ENCODE measurements at places on chromosomes 5 and 9.

DNA sequence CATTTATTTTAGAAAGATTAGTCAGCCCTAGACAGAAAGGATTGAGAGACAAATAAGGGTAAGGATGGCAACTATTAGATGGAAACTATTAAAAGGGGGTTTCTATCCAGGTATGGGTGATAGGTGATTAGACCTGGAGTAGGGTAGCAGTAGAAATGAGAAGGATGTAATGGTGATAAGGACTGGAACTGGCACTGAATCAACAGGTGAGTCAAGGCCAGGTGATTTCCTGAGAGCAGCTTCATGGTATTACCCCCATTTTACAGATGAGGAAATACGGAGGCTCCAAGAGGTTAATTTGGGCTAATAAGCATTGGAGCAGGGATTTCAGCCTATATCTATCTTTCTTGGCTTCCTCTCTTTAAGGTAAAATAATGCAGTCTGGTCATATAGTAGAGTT lies 55.7 kb downstream of the CAST start:
- DNase-seq, result no peak

DNA sequence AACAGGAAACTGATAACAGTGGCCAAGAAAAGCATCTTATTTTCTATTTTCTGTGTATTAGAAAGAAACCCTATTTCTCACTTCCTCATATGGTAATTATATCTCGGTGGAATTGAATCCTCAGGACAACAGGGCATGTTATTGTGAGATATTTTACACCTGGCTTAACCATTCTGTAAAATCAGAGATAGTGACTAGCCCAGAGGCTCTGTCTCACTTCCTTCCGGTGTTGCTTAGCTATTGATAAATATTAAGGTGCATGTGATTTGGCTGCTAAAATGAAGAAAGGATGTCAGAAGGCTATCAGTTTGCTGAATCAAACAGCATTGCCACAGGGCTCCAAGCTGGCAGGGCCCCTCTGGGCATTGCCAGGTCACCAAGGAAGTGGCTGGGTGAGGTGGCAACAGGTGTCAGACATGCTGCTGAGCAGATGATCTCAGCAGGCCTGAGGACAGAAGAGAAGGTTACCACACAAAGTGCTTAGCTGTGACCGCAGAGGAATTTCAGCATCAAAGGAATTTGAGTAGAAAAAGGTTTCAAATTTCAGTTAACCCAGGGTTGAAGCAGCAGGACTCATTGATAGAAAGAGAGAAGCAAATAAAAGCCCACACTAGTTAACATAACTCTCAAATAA lies 330.7 kb downstream of the PDE4D start:
- DNase-seq, result no peak

GRCh38 chr9:113837334-113837733 lies 38.8 kb upstream of the ZNF618 start:
- no peak for DNase-seq

DNA sequence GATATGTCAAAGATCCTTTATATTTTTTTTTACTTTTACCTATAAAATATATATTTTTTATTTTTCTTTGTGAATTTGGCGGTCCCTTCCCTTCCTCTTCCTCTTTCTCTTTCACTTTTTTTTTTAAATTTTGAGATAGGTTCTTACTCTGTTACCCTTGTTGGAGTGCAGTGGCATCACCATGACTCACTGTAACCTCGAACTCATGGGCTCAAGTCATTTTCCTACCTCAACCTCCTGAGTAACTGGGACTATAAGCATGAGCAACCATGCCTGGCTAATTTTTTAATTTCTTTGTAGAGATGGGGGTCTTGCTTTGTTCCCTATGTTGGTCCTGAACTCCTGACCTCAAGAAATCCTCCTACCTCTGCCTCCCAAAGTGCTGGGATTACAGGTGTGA lies 258.0 kb upstream of the CLINT1 start:
- no peak for DNase-seq

DNA sequence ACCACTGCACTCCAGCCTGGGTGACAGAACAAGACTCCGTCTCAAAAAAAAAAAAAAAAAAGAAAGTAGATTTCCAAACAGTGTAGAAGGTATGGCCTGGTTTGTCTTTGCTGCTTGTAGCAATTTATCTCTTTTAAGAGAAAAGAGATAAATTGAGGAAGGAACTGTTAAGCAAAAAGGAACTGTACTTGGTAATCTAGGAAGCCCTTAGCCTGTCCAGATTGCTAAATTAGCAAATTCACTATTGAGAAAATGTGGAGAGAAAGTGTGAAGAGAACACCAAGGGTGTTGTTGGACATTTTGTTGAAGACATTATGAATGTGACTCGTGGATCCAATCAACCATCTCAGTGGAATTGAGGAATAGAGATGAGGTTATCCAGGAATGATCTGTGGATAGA lies 13.0 kb upstream of the SUSD3 start:
- no peak for DNase-seq

DNA sequence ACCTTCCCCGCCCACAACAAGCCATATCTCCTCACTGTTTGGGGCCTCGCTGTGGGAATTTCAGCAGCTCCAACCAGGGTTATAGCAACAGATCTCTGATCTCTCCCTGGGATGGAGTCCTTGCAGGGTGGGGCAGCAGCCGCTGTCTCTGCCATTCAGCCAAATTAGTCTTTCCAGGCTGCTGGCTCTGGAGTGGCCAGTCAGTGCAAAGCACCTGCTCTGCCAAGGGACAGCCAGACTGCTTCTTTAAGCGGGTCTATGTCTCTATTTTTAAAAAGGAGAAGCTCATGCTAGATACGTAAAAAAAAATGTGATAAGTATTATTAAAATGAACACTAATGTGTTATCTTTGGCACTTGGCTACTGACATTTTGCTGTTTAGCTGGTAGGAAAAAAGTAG lies 380.2 kb downstream of the CDH10 start:
- no peak for DNase-seq

DNA sequence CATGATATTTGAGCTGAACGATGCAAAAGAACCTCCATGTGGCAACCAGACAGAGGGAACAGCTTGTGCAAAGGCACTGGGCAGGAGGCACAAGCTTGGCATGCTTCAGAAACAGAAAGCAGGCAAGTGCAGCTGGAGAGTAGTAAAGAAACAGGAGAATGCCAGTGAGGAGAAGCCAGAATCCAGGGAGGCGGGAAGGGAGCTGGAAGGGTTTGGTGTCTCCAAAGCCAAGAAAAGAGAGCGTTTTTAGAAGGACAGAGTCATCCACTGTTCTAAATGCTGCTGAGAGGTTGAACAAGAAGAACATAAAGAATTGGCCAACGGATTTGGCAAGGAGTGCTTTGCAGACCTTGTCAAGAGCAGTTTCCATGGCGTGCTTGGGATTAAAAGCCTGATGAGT lies 124.7 kb downstream of the TLE1 start:
- DNase-seq, result no peak

DNA sequence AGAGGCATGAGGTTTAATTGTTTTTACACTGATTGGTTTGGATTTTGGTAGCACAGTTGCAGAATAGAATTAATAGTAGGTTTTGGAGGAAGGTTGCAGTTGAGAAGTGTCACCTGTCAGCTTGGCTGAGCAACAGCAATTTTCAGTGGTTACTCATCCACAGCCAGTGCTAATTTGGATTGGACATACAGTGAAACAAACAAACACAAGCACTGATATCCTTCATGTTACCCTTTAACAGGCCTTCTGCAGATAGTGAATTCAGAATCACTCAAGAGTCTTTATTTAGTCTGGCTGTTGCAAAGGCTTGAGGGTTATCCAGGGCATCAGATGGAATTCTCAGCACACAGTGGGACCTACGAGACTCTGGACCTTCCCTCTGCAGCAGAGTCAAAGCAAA lies 31.8 kb upstream of the POU4F3 start:
- no peak for DNase-seq

- no peak for DNase-seq
These were observed 1333.9 kb upstream of the DMAC1 start for GRCh38 chr9:9133526-9133925.

- DNase-seq, result no peak
These were observed 24.9 kb downstream of the MELK start for GRCh38 chr9:36597412-36598178.

GRCh38 chr5:168227001-168227400 lies 64.4 kb upstream of the WWC1 start:
- no peak for DNase-seq

DNA sequence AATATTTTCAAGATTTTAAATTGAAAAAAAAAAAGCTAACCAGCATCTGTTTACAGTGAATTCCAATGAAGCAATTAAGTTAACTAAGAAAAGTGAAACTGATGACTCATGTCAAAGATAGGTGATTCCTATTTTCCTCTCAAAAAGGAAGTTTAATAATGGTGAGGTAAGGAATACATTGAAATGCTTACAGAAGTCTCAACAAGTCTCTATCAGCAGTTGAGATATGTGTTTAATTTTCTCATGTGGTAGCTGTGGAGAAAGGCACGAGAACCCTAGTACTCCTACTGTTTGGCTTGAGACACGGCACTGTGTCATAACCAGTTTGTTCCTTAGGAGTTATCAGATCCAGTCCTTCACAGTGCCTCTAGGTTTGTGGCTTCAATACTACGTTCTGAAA lies 114.5 kb downstream of the SLC25A46 start:
- DNase-seq, result no peak

GRCh38 chr5:54443270-54443669 lies 12.2 kb upstream of the HSPB3 start:
- DNase-seq, result no peak

GRCh38 chr5:164312801-164313200 lies 807.4 kb downstream of the MAT2B start:
- DNase-seq, result no peak

GRCh38 chr9:130478736-130479575 lies 34.2 kb downstream of the ASS1 start:
- no peak for DNase-seq

DNA sequence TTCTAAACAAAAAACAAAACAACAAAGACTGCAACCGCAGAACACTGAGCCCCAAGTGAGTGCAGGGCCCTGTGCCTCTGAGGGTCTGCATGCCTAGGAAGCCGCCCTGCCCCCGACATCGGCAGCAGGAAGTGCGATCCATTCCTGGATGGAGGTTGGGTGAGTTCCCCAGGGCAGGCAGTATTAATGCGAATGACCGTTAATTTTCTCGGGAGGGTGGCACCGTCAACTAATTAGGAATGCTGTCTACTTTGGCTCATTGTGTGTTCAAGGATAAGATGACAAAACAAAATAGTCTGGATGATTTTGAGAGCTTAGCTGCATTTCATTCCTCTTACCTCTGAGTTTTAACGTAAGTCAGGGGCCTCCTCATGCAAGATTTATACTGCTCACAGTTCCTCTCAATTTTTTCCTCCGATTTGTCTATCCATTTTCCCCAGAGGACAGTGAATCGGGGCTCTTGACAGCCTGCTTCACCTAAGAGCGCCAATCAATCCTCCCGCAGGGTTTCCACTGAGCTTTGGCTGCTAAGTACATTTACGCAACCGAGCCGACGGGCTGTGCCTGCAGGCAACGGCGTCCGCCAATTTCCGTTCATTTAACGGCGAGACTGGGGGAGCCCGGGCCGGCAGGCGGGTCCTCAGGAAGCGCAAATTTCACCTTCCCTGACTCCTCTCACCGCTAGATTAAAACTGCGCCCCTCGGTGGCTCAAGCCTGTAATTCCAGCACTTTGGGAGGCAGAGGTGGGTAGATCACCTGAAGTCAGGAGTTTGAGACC lies 2.9 kb upstream of the NXNL2 start:
- DNase-seq, result peak; percentile 48

GRCh38 chr9:137105814-137106661 lies 8.5 kb downstream of the DPP7 start:
- peak; percentile 15 for DNase-seq

GRCh38 chr9:94700445-94700844 lies 26.1 kb upstream of the AOPEP start:
- no peak for DNase-seq

DNA sequence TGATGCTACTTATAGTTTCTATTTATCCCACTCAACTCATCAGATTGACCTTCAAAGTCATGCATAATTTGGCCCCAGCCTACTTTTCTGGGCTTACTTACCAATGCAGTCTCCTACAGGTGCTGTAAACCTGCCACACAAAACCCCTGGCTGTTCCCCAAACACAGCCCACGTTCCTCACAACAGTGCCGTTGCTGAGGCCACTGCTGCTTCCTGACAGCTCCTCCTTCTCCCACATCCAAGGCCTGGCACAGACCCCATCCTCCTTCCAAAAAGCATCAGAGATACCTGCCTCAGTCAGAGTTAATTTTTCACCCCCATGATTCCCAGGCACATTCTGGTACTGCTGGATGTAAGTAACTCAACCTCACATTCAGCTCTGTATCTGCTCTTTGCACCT lies 68.1 kb upstream of the SIMC1 start:
- no peak for DNase-seq

- no peak for DNase-seq
These were observed 585.1 kb upstream of the FAM174A start for GRCh38 chr5:99949969-99950524.

DNA sequence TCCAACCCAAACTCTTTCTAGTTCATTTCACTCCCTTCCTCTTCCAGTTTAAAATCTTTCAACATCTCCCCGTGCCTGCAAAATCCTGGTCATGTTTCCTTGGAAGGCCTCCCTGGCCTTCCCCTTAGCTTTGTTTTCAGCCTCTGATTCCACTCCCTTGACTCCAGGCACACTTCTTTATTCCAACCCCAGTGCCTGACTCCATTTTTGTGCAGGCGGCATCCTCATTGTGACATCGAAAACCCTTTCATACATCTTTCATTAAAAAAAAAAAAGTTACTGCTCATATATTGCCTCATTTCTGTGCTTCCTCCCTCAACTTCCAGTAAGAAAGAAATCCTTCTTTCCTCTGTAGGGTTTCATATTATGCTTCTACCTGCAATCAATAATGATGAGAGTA lies 7.1 kb upstream of the TNFSF8 start:
- DNase-seq, result no peak

- no peak for DNase-seq
These were observed 37.9 kb upstream of the SH3PXD2B start for GRCh38 chr5:172492097-172492840.

- no peak for DNase-seq
These were observed 50.9 kb upstream of the CEMIP2 start for GRCh38 chr9:71819115-71819739.

- no peak for DNase-seq
These were observed 153.8 kb downstream of the AUH start for GRCh38 chr9:91207729-91208418.

DNA sequence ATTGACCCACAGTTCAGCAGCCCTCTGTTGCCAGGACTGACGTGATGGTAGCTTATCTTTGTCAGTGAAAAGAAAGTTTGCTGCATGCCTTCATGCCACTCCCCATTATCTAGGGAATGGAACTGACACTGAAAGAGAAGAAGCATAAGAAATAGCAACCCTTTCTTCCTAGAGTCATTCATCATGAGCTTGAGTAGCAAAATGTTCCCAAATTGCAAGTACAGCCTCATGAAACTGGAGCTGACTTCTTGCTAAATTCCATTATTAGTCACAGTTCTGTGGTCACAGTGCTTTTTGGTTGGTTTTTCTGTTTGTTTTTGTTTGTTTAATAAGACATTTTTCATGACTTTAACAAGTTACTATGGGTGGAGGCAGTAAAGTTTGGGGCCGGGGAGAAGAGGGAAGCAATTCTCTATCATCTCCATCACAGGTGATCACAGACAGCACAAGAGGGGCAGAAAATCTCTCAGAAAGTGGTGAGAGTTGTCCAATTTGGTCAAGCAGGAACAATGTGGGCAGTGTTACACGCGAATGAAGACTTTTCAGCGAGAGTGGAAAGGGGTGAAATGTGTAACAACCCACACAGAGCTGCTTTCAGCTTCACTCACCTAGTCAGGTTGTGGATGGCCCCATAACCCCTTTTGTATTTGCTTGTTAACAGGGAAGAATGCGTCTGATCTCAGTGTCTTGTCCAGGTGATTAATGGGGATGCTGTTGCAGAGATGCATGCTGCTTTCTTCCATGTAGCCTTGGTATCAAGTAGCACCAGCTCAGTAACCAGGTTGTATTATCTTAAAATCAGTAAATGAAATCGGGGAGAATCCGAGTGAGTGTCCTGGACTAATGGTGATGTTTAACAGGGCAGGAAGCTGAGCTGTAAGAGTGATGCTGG lies 440.4 kb downstream of the DMRT2 start:
- no peak for DNase-seq
